Cortex of kidney (tissue), 1 donor: ENCODE measurements at places on chromosomes 6 and 20.

GRCh38 chr6:134114918-134115714, 62.7 kb upstream of the SLC2A12 start:
- no peak for DNase-seq

- DNase-seq = no peak
These were observed 153.8 kb downstream of the INSM1 start for GRCh38 chr20:20521736-20522135.

DNA sequence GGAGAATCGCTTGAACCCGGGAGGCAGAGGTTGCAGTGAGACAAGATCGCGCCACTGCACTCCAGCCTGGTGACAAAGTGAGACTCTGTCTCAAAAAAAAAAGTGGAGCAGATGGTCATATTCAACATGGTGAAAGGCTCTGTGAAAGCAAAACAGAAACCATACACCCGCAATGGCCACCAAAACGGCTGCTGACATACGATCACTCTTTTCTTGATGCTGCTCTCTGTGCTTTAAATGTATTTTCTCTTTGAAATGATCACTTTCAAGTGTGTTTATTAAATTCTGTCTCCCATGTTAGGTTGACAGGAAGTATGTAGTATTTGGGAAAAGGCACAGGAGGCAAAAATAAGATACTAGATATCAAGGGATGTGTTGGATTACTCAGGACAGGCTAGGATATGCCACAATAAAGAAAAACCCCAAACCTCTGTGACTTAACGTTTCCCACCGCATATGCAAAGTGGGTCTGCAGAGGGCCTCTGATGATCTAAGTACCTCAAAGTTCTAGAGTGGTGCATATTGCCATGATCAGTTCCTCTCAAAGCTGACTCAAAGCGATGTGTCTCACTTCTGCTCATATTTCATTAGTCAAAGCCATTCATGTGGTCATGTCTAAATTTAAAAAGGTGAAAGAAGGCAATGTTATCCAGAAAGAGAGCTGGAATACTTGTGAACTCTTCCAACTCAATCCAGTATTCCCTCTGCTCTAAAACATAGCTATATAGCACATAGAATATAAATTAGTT, 155.1 kb upstream of the SOX4 start:
- no peak for DNase-seq

- no peak for DNase-seq
These were observed 62.8 kb downstream of the ZFAND3 start for GRCh38 chr6:37882292-37882691.

DNA sequence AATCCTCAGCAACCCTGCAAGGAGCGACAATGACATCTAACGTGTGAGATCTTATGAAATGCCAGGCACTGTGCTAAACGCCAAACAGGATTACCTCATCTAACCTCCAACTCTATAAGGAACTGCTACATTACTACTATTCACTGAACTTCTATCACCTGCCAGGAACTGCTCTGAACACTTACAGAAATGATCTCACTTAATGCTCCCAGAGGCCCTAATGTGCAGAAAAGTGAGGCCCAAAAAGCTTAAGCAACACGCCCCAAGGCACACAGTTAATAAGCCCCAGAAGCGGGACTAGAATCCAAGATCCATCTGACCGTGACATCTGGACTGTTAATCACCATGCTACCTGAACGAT, 28.5 kb downstream of the TRAM2 start:
- no peak for DNase-seq

DNA sequence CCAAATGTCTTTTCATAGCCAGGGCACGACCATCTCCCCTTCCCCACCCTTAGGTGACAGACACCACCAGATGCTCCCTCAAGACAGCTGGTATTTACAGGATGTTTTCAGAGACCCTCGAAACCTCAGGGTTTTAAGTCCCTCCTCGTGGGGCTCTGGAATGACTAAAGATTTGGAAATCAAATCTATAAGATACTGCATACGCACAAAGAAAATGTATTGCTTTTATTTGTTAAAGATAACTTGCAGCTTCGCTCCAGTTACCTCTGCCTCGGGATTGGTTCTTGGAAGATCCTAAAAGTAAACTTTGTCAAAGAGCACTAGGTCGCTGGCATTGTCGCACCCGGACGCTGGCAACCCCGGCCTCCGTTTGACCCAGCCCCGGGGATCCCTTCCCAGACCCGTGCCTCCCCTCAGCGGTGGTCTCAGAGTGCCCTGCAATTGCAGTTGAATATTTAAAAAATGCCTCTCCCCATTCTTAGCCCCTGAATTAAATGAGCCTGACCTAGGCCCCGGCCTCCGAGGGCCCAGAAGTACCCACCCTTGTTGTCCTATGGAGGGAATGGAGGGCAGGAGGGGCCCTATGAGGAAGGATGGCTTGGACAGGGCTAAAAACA, 7.1 kb downstream of the PAX1 start:
- no peak for DNase-seq

- DNase-seq = no peak
These were observed 36.1 kb upstream of the THBS2 start for GRCh38 chr6:169289619-169290339.

- DNase-seq = no peak
These were observed 5.9 kb upstream of the PDE10A start for GRCh38 chr6:165668951-165669350.

- no peak for DNase-seq
These were observed 15.7 kb downstream of the NRSN2 start for GRCh38 chr20:362271-363254.

- DNase-seq = no peak
These were observed 11.5 kb upstream of the IPCEF1 start for GRCh38 chr6:154367839-154368695.

- DNase-seq = no peak
These were observed 9.5 kb downstream of the CNKSR3 start for GRCh38 chr6:154500769-154501577.

GRCh38 chr20:57076152-57076652, 190.2 kb downstream of the BMP7 start:
- no peak for DNase-seq

DNA sequence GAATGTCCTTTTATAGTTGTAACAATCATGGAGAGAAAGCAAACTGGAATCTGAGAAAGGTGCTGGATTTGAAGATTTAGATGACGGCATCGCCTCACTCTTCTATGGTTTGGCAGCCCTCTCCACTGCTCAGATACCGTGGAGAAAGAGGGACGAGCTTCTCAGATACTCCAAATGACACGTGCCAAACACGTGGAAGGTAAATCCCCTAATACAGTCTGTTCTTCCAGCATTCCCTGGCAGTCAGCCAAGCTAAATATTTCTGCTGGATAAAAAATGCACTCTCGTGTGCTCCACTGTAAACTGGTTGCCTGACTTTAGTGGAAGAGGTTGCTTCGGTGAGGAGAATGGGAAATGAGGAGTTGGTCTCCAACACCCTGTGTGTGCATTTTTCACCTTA, 16.7 kb upstream of the PRDM1 start:
- no peak for DNase-seq

GRCh38 chr6:22045261-22045912, 251.4 kb downstream of the PRL start:
- DNase-seq = no peak

DNA sequence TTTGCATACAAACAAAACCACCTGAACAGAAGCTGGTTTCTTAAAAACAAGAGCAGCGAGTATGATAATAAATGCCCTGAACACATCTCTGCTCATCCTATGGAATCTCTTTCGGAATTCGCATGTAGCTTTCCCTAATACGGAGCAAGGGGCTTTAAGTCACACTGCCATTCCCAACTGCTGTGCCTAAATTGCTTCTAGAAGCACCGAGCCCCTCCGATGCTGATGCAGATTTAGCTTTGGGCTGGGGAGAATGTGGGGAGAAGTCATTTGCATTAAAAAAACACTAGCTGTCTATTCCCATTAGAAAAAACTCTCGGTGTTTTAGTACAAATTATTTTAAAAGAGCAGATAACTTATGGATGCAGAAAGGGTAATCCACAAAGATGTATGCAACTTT, 76.9 kb downstream of the CD83 start:
- no peak for DNase-seq

- no peak for DNase-seq
These were observed 113.4 kb downstream of the PSMB1 start for GRCh38 chr6:170439366-170440361.

DNA sequence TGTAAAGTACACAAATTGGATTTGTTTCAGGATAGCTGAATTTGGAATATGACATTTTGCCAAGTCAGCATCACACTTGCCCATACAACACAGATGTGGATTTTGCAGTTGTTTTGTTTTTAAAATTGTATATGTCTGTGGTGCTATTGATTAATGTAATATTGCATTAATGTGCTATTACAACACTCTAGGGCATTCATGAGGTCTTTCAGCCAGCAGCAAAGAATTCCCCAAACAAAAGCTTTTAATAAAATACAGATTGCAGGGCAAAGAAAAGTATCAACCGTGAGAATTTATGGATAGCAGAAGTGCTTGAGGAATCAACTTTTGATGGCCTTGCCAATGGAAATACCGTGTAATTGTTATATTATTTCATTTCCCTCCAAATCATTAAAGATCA, 144.9 kb downstream of the AIG1 start:
- DNase-seq = no peak

GRCh38 chr6:40253420-40253819, 319.2 kb upstream of the MOCS1 start:
- DNase-seq = no peak

DNA sequence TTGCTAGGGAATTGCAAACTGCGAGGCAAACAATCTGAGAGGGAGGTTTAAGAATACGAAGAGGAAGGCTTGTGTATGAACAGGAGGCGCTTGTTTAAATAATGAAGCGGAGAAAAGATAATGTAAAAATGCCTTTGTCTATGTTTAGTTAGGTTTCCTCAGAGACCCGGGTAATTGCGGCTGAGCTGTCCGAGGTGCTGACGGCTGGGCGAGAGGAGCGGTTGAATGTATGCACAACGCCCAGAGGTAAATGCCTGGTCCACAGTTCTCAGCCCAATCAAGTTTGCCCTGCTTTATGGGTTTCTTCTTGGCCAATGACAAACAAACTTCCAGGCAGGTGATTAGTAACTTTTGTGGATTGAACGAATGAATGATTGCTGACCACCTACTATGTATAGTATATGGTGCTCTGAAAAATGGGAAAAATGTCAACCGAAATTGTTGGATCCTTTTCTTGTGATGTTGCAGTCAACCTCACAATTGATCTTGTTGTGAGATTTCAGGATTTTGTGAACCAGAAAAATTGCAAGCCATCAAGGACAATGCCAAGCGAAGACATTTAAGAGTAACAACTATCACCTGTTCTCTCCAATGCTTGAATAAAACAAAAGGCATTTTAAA, 38.3 kb upstream of the SLC32A1 start:
- no peak for DNase-seq

- DNase-seq = no peak
These were observed 81.8 kb upstream of the EYA4 start for GRCh38 chr6:133159255-133159795.

DNA sequence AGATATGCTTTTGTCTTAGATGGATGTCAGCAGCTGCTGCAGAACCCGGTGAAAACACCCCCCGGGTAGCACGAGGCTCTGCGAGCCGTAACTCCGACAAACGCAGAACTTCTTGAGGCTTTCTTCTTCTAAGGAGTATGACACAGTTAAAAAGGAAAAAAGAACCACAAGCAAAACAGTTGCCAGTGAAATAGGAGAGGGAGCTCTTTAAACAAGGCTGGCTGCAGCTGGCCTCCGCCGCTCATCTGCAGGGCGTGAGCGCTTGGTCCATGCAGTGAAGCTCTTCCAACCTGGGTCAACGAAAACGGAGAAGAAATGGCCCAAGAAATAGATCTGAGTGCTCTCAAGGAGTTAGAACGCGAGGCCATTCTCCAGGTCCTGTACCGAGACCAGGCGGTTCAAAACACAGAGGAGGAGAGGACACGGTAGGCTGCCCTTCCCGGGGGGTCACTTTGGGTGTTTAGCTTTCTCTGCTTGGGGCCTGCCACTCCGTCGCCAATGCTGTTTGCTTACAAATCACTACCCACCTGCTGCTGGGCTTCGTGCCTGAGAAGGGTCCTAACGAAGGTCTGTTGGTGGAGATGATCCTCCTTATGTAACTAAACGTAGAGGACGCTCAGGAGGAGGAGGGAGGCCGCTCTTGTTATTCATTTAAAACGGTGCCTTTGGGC, 13.2 kb downstream of the SYTL3 start:
- DNase-seq = no peak

DNA sequence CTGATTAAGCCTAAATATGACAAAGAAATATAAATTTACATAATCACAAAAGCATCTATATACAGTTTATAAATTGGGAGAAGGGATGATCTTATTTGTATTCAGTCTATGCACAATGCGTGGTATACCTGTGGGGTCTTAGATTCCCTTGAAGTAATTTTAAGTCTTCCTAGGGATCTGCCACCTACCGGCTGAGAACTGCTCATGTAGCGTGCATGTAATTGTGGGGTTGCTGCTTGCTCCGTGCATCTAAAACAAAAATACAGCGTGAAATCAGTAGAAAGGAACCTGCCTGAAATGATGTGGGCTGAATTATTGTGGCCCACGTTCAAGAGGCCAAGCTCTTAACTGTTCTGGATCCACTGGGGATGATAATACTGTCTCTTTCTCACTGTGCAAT, 187.3 kb downstream of the MBOAT1 start:
- no peak for DNase-seq

- DNase-seq = no peak
These were observed at the start of gene SLC4A11 for GRCh38 chr20:3239026-3239866. Gene SLC4A11 (minus strand): TSS chr20:3239190. CDS start chr20:3239137, 53 bp downstream.

- DNase-seq = no peak
These were observed 131.6 kb downstream of the KIF6 start for GRCh38 chr6:39593646-39594045.

DNA sequence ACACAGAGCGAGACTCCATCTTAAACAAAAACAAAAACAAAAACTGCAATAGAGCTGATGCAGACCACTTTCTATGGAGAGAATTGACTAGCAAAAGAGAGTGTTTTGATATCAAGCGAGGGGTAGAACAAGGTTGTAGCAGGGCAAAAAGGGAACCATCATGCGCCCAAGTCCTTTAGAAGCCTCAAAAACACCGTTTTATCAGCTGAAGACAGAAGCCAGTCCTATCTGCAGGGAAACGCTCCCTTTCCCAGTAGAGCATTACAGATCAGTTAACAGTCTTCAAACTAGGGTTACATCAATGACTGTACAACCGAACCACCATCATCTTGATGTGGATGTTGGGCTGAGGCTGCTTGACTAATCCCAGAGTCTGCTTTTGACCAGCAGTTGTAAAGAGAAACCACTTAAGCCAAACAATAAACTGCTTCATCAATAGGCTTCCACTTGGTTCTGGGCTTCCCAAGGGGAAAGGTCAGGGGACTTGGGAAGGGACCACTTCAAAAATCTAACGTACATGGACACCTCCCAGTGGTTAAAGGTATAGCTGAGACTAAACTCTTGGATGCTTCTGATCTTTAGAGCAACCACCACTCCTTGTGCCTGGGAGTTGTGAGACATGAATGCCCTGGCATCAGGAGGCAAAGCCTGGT, 59.6 kb upstream of the SPDEF start:
- DNase-seq = no peak

DNA sequence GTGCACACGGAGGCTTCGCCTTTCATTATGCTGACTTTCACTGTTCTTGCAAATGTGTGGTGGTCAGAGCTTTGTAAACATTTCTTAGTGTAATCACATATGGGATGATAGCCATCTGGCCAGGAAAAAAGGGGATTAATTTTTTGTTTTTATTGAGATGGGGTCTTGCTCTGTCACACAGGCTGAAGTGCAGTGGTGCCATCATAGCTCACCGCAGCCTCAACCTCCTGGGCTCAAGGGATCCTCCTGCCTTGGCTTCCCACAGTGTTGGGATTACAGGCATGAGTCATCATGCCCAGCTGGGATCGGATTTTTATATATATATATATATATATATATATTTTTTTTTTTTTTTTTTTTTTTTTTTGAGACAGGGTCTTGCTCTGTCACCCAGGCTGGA, 11.0 kb upstream of the TIAM2 start:
- DNase-seq = no peak
